ENCODE measurements at places on chromosomes 7 and 10.

DNA sequence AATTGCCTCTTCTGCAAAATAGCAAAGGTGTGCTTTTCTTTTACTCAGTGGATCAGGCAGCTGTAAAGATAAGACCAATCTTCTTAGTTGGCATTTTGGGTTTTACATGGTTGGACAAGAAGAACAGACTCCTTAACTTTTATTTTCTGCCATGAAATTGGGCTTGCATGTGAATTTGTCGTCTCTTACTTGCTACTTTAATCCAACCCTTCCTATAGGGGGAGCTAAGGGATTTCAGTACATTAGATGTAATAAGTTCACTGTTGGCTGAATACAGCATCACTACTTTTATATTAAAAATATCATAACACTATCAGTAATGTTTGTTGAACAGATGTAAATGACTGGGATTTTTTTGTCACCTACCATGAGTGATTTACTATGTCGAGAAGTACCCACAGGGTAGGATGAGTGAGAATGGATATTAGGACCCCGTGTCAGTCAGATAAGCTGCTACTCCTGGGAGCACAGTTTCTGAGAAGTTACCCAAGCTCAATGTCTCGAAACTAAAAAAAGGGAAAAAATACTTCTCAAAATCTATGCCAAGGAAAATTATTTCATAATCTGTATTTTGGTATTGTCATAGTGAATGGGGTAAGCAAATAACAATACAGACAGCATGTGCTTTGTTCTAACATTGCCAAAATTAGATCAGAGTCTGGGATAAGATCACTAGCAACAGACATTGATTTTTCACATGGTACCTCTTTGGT, 127.4 kb upstream of the AGR3 start:
- no peak for DNase-seq

GRCh38 chr10:119931871-119932270, 39.3 kb downstream of the SEC23IP start:
- no peak for DNase-seq

GRCh38 chr10:43125881-43126731, 12.1 kb upstream of the CSGALNACT2 start:
- no peak for DNase-seq

GRCh38 chr10:132637477-132638129, 100.0 kb downstream of the INPP5A start:
- DNase-seq = no peak

GRCh38 chr7:99505324-99505662, 831 bp downstream of the ZKSCAN5 start:
- DNase-seq = no peak

- DNase-seq = no peak
Measured at GRCh38 chr7:112770051-112770450, 20.1 kb downstream of the TMEM168 start.

DNA sequence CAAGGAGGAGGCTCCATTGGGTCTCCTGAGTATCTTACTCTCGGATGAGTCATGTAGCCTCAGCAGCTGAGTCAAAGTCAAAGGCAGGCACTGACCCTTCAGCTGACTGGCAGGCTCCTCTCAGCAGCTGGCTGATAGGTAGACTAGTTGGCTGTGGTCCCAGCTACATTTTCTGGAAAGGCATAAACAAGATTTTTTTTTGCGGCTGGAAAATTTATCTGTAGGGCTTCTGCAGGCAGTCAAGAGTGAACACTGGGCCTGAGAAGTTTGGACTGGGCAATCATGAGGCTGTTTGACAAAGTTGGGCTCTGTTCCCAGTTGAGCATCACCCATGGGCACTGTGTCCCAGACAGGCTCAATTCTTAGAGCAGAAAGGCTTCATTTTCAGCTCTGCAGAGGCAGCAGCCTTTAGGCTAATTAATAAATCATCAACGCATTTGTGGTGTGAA, 796.2 kb downstream of the CCSER2 start:
- DNase-seq = no peak

DNA sequence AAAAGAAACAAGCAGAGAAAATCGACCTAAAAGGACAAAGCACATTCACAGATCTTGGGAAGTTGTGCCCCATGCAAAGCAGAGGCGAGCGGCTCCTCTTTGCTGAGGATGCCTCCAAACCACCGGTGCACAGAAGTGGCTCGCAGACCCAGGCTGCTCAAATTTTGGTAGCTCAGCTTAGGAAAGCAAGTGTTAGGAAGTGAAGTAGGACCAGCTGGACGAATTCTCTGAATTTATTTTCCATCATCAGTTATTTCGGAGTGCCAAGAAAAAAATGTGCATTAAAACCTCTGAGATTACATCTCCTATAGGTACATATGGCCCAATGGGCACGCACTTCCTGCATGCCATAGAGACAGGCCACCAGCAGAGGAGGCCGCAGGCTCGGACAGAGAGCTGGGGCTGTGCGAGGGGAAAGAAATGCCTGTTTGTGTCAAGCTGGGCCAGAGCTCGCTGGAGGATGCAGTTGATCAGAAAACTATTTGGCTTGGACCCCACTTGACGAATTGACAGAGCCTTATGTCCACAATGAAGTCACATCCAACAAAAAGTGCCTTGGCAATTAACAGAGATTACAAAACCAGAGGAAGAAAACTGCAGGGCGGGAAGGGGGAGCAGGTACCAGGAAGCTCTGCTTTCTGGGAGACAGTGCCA, 122.3 kb upstream of the LYZL2 start:
- DNase-seq = peak; percentile 78

GRCh38 chr7:17007841-17008240, 126.1 kb upstream of the AGR3 start:
- DNase-seq = no peak

GRCh38 chr7:101790566-101791293, 26.7 kb upstream of the CUX1 start:
- no peak for DNase-seq

GRCh38 chr10:129505500-129506075, 38.5 kb downstream of the MGMT start:
- no peak for DNase-seq

DNA sequence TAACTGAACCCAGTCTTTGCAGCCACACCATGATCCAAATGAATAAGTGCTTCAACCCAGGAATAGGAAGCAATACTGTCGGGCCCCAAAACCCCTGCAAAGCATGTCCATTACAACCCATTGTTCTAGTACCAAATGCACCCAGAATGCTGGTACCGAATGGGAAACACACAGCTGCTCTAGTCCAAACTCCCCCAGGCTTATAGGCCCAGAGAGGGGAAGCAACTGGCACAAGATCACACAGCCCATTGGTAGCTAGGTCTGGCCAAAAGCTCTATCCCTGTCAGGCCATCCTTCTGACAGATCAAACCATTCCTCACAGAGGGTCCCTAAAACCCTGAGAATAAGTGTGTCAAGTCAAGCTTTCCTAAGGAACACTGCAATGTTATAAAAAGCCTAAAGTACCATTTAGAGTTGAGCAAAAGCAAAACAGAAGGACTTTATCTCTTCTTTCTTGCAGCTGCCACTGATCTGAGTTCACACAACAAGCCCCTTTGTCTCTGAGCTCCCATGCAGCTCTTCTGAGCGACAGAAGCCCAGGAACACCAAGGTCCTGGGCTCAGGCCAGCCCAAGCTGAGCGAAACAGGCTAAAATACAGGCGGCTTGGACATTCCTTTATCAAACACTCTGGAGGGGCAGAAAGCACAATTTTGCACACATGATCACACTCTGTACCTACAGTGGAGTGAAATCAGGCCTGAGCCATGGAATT, 116.7 kb downstream of the SGMS1 start:
- DNase-seq = no peak

- no peak for DNase-seq
Measured at GRCh38 chr10:47013507-47014154, 102.4 kb downstream of the PTPN20 start.

DNA sequence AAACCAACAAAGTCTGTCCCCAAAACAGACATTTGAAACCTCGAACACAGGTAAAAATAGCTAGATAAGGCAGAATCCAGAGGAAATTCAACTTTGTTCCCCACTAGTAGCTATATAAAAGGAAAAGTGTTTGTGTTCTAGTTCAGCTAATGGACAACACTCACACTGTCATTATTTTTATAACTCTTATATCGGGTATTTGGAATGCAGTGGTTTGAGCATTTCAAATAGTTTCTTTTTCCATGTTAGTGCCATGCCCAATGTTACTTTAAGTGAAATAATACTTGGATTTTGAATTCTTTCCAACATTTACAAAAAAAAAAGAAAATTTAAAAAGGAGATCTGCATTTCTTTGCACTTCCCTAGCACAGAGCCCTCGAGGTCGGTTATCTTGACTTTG, 213.6 kb downstream of the DOCK4 start:
- no peak for DNase-seq

GRCh38 chr7:101537935-101538595, 91.0 kb downstream of the MYL10 start:
- peak; percentile 9 for DNase-seq

DNA sequence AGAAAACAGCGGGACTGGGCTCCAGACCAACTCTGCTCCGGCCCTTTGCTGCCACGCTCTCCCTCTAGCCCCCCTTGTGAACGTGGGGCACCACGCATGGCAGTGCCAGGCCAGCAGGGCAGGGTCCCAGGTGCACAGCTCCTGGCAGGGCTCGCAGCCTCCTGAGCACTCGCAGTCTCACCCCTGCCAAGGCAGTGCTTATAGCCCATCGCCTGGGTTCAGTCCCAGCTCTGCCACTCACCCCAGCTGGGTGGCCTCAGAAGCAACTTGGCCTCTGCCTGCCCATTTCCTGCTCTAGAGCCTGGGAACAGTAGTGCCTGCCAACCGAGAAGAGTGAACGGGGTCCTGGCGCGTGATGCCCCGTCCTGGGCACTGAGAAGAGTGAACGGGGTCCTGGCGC, 36.3 kb downstream of the CFAP46 start:
- no peak for DNase-seq

- no peak for DNase-seq
Measured at GRCh38 chr7:132417103-132417906, 159.0 kb downstream of the PLXNA4 start.

DNA sequence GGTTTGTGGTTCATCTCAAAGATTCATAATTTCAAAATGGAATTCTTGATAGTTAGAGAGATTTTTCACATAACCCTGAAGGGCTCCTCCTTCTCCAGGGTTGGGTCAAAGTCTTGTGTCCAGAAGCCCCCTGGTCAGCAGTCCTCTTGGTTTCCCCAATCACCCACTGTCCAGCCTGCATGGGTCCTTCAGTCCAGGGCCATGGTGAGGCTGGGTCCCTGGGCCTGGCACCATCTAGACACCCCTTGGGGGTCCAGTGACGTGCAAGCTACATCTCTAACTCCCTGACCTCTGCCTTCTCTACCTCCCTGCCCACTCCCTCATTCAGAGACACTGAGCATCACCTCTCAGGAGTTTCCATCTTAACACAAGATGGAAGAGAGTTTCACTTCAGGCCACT, 26.1 kb downstream of the ANXA8 start:
- DNase-seq = no peak

- peak; percentile 2 for DNase-seq
Measured at GRCh38 chr7:122887198-122887597, 938 bp upstream of the CADPS2 start.

DNA sequence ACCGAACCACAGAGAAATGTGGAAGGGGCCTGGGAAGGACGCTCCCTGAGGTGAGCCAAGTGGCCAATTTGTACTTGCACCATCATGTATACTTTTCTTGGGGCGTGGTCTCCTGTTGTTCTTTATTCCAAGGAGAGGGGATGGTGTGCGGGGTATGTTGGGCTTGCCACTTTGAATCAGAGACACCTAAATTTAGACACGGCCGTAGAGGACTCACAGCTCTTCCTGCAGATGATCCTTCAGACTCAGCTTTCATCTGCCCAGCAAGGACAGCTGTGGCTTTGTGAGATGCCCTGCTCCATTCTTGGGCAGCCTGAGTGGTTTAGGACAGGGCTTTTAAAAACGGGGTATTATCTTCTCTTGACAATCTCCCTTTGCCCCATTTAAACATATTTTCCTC, 473.2 kb downstream of the REEP3 start:
- no peak for DNase-seq

GRCh38 chr10:63646491-63646890, 125.3 kb downstream of the REEP3 start:
- DNase-seq = no peak

DNA sequence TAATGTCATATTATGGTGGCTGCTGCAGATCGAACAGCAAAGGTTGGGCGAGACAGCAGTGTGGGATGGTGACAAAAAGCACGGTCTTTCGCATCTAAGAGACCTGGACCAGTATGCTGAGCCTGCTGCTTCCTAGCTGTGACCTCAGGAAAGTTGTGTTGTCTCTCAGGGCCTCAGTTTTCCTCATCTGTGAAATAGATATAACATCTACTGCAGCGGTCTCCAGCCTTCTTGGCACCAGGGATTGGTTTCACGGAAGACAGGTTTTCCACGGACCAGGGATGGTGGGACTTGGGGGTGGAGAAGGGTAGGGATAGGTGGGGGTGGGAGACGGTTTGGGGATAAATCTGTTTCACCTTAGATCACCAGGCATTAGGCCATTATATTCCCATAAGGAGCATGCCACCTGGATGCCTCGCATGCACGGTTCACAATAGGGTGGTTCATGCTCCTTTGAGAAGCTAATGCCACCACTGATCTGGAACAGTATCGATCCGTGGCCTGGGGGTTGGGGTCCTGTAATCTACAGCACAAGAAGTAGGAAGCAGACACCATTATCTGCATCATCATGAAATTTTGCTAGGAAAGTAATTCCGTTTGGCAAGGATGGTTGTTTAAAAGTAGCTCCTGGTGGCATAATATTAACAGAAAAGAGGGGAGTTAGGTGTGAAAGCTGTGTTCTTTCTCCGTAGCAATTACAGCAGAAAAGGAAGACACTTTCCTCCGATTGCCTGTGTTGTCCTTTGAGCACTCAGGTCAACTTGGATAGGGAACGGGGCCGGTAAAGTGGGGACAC, 10.8 kb downstream of the KLF6 start:
- no peak for DNase-seq

DNA sequence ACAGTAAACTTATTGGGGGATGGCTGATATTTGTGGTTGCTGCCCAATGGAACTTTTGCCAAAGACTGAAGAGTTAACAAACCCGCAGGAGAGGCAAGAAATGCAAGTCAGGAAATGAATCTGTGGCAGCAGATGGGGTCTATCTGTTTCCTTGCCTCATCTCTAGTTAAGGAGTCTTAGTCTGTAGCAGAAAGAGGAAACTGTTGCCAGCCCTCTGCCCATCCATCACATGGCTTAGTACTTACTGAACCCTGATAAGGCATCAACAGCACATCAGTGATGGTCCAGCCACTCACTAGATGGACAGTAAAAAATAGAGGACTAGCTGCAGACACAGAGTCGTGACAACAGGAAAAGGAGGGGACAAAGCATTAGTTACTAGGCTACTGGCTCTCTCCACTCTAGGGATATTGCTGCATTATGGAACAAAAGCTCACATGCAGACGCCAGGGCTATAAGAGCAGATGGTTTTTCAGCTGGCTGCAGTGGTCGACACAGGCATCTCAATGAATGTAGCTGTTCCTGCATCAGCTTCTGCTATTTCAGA, 614.7 kb downstream of the PARD3 start:
- DNase-seq = no peak

GRCh38 chr10:112847778-112848177, 102.3 kb upstream of the TCF7L2 start:
- DNase-seq = no peak

- DNase-seq = no peak
Measured at GRCh38 chr7:71443191-71443530, 311.2 kb downstream of the GALNT17 start.

GRCh38 chr10:125124907-125125306, 35.5 kb downstream of the CTBP2 start:
- DNase-seq = no peak
